Stimulated activated CD8-positive, alpha-beta memory T cell treated with anti-CD3 and anti-CD28 coated beads, Interleukin-15, amount 100 ng/mL, for 48 hours (primary cell): ENCODE measurements at places on chromosomes 13 and 19.

DNA sequence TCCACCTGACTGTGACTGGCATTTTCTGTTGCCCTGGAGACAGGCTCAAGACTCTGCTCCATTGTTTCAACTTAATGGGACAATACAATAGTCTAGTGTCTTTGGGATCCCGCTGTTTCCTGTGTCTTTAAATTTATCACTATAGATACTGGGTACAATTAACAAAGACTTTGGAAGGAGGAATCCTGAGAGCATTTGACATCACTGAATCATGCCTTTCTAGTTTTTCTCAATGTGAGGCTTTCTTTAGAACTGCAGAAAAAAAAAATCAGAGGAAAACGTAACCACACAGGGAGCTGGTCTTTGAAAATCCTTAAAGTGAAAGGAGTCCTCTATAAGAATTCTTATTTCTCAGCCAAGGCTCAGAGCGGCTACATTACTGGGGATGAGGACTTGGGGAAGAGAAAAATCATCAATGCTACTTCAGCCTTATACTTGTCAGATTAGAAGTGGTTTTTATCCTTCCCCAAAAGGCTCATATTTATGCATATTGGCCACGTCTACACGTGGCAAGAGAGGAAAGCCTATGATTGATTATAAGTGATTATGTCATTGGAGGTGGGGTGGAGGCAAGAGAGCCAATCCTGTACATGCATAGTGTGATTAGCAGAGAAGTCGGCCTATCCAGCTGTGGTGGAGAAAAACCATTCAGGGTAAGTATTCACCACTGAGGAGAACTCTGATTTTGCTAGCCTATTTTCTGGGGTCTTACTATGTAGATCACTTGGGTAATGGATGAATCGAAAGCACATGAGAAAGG is 34.4 kb upstream of the UBL3 start:
- DNase-seq: no peak

- peak; percentile 38 for DNase-seq
Measured at GRCh38 chr19:5369962-5370367, 29.4 kb upstream of the PTPRS start.

DNA sequence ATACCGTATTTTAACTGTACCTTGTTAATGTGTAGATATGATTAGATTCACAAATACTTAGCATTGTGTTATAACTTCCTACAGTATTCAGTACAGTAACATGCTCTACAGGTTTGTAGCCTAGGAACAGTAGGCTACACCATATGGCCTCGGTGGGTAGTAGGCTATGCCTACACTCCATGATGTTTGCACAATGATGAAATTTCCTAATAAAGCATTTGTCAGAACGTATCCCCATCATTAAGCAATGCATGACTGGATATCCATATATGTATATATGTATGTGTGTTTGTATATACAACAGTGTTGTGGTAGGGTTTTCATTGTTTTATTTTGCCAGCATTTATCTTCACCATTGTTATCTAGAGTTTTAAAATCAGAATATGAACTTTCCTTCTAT is 119.4 kb downstream of the SLC7A1 start:
- DNase-seq: no peak

DNA sequence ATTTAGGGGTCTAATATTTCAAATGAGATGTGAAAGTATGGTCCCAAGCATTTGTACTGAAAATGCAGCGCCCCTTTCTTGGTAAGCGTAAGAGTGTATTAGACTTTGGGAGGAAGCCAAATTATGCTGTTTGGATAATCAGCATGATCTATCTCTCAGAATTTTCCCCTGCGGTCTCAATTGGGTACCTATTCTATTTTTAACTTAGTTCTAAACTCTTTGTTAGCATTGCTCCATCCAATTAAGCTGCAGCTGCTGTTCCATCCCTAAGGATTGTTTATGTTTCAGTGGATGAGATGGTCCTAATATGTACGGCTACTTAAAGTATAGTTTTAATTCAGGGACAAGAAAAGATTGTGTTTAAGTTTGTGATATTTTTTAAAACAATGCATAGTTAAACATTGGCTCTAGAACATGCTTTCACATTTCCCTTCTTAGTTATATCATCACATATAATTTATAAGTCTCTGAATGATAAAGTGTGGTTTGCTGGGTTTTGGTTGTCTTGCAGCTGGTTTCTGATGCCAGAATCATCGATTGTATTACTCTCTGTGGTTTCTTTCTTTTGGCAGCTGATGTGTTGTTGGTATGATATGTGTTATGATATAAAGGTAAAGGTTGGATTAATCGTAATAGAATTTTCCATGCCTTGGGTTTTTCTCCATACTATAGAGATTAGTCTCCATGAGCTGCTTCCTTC is 15.0 kb downstream of the POLR1D start:
- no peak for DNase-seq

DNA sequence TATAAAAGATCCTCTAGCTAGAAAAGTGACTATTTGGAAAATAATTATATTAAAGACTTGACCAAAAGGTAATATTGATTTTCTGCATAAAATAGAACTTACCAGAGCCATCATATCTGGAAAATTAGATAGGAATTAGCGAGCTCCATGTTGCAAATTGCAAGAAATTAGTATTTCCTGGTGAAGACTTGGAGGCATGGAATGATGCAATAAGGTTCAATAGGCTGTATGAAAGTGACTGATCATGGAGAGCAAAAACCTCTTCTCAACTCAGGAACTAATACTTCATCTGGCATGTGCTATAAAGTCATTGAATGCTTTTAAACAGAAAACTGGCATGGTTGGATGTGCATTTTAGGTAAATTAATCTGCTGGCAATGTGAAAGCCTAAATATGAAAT is 66.3 kb upstream of the UFM1 start:
- DNase-seq: no peak

DNA sequence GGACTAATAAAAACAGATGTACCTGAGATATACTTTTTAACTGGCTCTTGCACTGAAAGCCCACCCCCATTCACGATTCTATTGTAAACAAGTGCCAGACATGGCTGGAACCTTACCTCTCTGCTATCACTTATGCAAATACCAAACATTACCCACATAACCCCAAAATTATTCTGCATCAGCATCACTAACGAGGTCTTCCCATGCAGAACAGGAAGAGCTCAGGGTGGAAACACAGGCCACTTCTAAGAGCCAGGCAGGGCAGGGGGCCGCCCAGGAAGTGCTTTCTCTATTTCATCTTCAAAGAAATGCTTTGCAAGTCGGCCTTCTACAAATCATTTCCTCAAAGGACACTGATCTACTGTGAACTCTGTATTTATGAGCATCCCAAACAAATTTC is 7.3 kb downstream of the IRS2 start:
- DNase-seq: no peak

GRCh38 chr13:98796798-98797197 is 44.3 kb upstream of the SLC15A1 start:
- DNase-seq: no peak

DNA sequence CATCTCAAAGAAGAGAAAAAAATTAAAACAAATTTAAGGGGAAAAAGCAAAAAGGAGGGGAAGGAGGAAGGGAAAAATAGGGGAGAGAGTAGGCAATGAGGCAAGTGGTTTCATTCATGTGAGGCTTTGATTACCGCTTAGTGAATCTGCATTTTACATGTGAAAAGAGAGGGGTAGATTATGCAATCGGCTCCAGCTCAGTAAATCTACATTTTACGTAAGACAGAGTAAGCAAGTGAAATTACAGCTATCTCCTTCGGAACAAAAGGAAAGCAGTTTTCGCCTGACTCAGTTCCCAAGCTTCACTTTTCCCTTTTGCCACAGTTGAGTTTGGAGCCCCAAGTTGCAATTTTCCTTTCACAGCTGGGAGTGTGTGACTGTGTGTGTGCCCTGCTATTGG is 16.0 kb upstream of the OLFM2 start:
- DNase-seq: no peak

- no peak for DNase-seq
Measured at GRCh38 chr19:23779645-23780044, 21.0 kb upstream of the ZNF681 start.

GRCh38 chr13:89695343-89696257 is 1651.9 kb upstream of the MIR17HG start:
- no peak for DNase-seq

DNA sequence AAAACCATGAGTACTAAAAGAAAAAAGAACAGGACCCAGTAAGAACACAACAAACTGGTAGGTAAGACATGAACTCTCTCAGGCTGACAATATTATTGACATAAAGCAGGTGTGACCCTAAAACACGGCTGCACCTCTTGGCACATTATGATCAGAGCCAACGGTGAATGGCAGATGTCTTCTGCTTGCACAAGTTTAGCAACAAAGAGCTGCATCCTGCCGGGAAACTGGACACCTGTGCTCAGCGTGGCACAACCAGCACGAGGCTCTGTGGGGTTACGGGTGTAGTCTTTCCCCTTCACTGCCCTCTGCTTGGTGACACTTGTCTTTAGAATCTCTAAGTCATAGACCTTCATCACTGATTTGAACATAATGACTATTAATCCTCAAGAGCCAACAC is 97.9 kb downstream of the DOCK9 start:
- DNase-seq: no peak

DNA sequence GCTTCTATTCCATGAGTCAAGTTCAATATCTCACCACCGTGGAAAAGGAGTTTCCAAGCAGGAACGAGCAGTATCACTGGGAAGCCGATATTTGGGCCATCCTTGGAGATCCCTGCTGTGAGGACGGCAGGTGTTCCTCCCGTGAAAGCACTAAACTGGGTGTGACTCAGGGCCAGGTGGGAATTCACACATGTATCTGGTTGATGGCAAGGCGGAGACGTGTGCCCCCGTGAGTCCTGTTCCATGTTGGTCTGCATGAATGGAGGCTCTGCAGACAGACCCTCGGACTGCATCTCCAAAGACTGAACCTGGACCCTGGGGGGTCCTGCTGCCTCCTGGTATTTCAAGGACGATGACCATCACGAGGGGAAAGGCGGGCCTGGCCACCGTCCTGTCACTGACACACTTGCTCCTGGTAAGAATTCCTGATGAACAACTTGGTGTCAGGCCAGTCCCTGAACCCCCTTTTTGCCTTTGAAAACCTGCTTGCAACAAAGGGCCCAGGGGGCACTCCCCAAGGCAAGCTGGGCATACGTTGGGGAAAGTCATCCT is 22.8 kb upstream of the GAS6 start:
- no peak for DNase-seq

DNA sequence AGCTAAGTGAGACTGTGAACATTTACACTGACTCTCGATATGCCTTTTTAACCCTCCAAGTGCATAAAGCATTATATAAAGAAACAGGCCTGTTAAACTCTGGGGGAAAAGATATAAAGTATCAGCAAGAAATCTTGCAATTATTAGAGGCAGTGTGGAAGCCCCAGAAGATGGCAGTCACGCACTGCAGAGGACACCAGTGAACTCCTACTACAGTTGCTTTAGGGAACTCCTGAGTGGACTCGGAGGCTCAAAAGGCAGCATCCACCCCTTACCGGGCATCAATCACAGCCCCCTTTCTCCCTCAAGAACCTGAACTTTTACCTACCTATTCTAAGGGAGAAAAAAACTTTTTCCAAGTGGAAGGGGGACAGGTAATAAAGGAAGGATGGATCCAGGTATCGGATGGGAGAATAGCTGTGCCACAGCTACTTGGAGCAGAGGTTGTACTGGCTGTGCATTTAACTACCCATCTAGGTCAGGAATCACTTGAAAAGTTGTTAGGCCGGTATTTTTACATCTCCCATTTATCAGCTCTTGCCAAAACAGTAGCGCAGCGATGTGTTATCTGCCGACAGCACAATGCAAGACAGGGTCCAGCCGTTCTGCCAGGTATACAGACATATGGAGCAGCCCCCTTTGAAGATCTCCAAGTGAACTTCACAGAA is 80.1 kb downstream of the ZNF486 start:
- DNase-seq: no peak

DNA sequence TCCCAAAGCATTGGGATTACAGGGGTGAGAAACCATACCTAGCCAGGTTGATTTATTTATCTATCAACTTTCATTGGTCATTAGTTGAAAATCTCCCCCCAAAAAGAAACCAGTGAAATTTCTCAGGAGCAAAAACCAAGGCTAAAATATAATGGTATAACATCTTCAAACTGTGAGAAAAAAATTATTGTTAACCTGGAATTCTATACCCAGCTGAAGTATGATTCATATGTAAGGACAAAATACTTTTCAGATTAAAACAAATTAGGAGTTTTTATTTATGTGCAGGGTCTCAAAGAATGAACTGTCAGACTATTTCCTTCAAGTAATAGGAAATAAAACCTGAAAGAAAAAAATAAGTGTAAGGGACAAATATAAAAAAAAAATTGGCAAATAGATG is 1053.9 kb downstream of the UQCRFS1 start:
- DNase-seq: no peak

DNA sequence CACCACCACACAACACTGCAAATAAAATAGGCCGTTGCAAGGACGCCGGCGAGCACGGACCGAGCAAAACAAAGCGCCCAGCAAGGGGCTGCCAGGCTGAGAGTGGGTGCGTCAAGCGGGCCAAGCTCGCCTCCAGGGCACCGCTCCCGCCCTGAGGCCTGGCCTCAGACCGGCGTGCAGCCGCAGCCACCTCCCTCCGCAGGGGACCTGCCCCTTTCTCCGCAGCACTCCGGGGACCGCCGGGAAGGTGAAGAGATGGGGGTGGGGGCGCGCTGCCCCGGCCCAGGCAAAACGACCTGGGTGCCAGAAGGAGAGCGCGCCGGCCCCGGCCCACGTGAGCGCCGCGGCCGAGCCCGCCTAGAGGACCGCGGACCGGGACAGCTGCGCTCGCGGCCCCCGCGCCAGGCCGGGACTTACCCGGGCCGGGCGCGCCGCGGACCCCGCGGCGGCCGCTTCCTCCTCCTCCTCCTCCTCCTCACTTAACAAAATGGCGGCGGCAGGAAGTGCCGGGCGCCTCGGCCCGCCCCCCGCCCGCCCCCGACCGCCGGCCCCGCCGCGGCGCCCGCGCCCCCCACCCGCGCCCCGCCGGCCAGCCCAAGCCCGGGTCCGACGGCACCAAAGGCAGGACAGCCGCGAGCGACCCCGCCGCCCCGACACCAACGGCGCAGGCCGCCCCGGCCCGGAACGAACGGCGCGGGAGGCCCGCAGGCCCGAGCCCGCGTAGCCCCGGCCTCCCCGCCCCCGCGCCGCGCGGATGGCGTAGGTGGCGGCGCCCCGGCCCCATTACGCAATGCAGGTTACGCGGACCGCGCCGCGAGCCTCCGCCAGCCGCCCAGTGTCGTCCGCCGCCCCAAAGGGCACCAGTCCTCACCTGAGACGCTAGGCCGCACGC is 674 bp downstream of the BRD4 start:
- peak; percentile 49 for DNase-seq

DNA sequence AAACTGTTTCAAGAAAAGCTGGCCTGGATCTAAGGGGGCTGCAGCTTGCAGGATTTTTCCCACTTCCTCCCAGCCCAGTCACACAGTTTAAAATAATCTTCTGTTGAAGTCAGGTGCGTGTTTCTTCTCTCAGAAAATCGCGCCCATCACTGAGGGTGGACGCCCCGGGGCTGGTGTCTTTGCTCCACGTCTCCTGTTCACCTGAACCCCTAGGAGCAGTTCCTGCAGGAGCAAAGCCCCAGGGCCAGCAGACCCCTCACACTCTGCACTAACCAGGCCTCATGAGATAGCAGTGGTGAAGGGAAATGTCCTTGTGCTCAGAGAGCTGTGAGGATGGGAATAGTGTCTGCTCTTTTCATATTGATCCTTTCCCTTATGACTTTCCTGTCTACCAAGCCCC is 920 bp upstream of the SIGLEC7 start:
- no peak for DNase-seq

- no peak for DNase-seq
Measured at GRCh38 chr19:43367822-43368221, 14.3 kb downstream of the CD177 start.

GRCh38 chr19:44668985-44669764 is 2.1 kb upstream of the CEACAM19 start:
- no peak for DNase-seq
